Uterine smooth muscle cell (primary cell): ENCODE measurements at places on chromosomes 7 and 10. TPM values are rescaled to one million over a fixed set of nuclear protein-coding genes. Genes with fewer than 3 reads are reported as not detected.

The CALD1 gene
- total RNA-seq = 290 and 609 TPM in 2 replicates

The CREM gene
- total RNA-seq = 32.2 and 52.8 TPM in 2 replicates

The BTBD16 gene
- not detected in 2 replicates for total RNA-seq

The IL15RA gene
- 3.2 and 6.2 TPM in 2 replicates for total RNA-seq

The VCL gene
- total RNA-seq = 223 and 227 TPM in 2 replicates

The MSMB gene
- total RNA-seq = 0.62 TPM in 1 of 2 replicates, not detected in the other

The ELMO1 gene
- total RNA-seq = 0.50 and 0.55 TPM in 2 replicates
